GM04503 (cell line): ENCODE measurements at places on chromosomes 5 and 9.

- DNase-seq, result no peak
Observed at GRCh38 chr9:17656889-17657288, 78.0 kb downstream of the SH3GL2 start.

- no peak for DNase-seq
Observed at GRCh38 chr5:135842737-135843136, 8.3 kb downstream of the SLC25A48 start.

DNA sequence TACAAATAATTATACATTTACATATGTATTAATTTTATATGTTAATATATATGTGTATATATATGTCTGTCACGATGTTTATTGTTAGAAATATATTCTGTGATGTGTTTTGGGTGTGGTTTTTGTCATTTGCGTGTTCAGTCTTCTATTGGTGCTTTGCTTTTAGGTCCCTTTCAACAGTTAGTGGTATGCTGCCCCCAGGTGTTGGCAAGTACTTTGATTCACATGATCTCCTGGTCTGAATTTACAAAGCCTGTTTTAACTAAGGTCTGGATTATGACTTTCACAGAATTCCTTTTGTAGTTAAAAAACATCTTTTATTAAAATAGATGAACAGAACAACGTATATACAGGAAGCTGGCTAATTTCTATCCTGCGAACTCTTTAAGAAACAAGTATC is 271.5 kb downstream of the CCDC171 start:
- DNase-seq, result no peak

DNA sequence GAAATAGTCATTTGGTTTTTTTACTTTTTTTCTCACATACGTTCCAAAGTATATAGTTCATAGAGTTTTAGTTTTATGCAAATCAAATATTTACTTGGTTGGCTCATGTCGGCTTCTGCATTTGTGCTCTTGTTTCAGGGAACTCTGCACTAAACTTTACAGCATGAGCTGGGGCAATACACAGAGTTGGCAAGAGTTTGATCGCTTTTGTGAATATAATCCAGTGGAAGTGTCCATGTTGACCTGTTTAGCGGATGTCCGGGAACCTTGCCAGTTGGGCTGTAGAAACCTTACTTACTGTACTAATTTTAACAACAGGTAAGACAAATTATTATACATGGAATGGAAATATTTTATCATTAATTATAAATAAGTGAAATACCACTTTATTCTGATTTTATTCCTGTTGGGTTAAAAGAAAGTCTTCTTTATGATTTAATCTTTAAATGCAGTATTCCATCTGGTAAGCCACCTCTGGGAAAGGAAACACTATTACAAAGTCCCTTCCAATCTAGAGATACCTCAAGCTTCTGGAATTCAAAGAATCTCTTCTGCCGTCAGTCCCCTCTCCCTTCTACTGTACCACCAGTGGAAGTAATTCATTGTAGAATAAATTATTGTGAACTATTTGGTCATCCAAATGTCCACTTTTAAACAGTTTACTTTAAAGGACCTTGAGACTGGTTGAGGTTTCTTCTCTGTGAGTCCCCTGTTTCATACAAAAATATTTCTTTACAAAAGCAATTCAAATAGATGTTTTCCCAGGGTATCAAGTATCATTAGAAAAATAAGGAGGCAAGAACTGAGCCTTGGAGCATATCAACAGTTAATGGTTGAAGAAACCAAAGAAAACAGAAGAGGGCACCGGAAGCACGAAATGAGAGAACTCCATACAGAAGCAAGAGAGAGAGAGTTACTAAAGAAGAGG is 45.2 kb upstream of the GLIPR2 start:
- DNase-seq, result peak; percentile 28

DNA sequence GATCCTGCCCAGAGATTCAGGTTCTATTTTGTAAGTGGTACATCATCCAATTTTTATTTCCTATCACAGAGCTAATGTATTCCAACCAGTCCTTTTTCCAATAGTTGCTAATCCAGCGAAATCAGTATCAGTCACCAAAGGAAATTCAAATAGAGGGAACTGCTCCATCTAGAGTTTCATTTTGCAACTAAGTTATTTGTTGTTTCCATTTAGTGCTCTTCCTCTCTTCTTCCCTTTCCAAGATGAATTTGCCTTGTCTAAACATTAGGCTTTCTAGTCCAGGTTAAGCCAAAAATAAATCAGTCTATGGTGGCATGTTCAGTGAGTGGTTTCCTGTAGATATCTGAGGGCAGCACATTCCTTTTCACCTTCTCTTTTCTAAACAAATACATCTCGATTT is 79.8 kb upstream of the SPATA31D4 start:
- DNase-seq, result peak; percentile 13

DNA sequence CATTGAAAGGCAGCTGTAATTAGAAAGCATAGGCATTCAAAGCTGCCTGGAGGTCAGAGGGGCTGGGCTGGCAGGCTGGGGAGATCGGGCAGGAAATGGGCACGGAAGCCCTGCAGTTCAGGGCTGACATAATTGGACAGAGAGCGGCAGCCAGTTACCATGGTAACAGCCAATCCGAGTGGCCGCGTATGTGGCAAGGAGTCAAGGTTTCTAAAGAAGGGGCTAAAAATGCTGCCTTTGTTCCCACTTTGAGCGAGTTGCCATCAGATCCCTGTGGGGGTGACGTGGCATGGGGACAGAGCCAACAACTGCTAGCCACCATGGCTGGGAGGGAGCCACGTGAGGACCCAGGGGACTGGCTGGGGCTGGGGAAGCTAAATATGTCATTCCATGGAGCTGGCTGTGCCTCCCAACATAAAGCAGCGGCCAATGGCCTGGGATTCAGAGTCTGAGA is 44.7 kb upstream of the NDFIP1 start:
- DNase-seq, result peak; percentile 36

GRCh38 chr5:43555895-43556606 is 826 bp downstream of the PAIP1 start:
- DNase-seq, result no peak

- DNase-seq, result no peak
Observed at GRCh38 chr9:4781408-4781807, 11.3 kb upstream of the RCL1 start.

GRCh38 chr5:173602423-173602822 is 14.0 kb downstream of the BOD1 start:
- DNase-seq, result peak; percentile 50

DNA sequence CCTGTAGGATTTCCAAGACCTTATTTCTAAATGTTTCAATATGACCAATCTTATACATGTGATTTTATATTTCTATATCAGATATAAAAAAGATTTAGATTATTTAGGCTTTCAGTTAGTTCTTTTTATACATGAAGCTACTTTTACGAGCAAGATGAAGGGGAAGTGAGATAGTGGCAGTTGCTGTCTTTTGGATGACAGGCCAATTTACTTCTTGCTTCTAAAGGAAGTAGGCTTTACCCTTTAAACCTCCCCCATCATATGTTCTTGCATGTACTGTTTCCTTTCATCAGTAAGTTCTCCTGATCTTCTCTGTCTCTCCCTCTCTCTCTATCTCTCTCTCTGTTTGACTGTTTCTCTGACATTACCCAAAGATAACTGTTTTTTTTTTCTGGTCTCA is 4.0 kb upstream of the TYRP1 start:
- no peak for DNase-seq

DNA sequence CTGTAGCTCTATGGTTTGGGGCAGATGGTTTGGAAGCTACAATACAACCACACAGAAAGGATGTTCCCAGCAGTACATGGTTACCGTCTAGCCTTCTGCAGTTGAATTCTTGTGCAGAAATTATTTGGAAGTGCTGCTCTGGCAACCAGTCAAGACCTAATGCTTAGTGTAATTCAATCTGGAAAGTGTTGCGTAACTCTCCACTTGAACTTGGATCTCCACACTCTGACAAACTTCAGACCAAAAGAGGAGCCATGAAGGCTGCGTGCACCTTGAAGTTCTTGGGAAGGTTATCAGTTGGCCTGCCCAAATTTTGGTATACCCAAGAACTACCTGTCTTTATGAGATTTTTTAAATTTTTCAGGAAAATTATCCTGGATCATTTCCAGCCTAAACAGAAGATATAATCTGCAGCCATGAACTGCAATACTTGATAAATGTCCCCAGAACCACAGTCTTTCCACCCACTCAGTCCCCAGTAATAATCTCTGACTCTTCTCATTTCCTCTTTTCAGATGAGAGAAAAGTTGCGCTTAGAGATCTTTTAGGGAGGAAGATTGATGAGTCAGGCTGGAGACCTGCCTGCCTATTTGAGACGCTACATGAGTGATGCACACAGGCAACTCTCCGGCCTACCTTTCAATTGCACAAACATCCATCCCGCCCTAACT is 159.9 kb downstream of the FANCC start:
- peak; percentile 27 for DNase-seq

GRCh38 chr5:118456085-118456484 is 532.3 kb downstream of the DTWD2 start:
- no peak for DNase-seq

DNA sequence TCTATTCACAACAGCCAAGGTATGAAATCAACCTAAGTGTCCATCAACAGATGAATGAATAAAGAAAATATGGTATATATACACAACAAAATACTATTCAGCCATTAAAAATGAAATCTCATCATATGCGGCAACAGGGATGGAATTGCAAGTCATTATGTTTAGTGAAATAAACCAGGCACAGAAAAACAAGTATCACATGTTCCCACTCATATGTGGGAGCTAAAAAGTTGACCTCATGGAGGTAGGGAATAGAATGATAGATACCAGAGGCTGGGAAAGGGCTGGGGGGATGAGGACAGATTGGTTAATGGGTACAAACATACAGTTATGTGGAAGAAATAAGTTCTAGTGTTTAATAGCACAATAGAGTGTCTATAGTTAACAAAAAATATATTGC is 149.7 kb downstream of the DEPDC1B start:
- DNase-seq, result no peak

DNA sequence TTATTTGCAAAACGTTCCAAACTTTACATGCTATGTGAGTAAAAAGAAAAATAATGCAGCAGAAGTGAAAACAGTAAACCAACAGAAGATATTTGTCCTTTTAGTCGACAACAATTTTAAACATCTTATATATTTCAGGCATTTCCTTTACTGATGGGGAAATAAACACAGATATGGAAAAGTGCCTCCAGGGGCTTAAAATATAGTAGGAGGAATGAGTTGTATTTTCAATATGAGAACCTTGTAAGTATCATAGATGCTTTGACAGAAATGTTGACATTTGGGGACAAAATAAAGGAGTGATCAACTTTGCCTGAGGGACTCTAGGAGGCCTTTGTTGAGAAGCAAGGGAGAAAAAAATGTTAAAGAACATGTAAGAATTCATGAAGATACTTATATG is 1043.5 kb downstream of the CDH12 start:
- DNase-seq, result no peak

DNA sequence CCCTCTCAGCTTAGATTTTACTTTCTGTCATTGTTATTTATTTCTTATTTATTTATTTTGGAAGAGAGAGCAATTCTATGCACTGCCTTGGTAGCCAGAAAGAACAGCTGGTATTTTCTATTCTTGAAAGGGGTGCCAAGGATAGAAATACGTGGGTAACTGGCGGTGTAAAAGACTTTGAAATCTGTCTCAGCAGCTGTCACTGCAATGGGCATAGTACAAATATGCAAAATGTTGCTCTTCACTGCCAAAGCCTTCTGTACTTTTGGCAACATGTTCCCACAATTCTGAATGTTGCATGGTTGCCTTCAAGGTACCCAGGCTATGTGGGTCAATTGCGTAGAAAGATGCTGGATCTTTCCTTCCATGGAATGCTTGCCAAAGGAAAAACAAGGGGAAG is 230.2 kb upstream of the EDIL3 start:
- DNase-seq, result no peak

- DNase-seq, result no peak
Observed at GRCh38 chr9:22203371-22204138, 194.4 kb upstream of the CDKN2B start.
